ENCODE measurements at places on chromosomes 7 and 10.

DNA sequence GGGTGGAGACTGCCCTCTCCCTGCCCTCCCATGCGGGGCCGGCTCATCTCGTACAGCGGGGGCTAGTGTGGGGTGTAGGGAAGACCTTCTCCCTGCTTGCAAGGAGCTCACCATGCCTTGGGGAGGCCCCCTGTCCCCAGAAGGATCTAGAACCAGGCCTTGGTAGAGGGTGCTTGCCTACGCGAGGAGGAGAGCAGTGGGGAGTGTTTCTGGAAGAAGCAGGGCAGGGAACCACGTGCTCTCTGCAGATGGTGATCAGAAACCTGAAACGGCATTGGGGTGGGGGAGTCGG lies 2.7 kb downstream of the MAFK start:
- DNase-seq, result no peak

DNA sequence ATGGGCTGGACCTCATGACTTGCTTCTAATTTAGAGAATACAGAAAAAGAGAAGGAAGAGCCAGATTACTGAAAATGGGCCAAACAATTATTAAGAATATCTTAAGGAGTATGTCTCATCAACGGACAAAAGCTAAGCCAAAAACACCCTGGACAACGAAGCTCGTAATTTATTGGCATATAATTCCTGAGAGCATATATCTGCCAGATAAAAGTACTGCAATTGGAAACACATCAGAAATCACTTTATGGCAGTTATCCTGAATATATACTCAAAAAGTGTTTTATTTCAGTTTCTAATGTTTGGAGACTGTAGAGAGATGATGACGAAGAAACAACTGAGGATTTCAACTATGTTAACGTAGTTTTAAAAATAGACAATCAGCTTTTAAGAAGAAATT lies 211.8 kb downstream of the CSTF2T start:
- no peak for DNase-seq

- no peak for DNase-seq
These were observed 130.1 kb downstream of the MYO3A start for GRCh38 chr10:26064106-26064505.

DNA sequence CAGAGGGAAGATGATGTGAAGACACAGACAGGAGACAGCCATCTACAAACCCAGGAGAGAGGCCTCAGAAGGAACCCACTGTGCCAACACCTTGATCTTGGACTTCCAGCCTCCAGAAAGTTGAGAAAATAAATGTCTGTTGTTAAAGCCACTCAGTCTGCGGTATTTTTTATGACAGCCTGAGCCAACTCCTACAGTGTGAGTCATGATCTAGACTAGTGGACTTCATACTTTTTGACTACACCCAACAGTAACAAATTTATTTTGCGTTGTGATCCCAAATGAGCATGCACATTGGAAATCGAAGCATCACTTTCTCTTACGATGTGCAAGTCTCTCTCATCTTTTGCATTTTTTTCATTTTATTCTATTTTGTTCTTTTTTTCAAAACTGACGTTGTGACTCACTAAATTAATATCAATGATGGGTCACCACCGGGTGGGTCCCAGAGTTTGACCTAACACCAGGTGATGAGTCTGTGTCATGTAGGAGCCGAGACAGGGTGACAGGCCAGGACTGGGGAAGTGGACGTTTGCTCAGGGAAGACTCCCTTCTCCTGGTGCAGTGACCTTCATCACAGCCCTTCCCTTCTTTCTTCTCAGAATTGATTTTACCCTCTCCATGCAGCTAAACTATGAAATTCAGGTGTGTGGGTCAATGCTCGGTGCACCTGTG lies 28.9 kb downstream of the PHYH start:
- DNase-seq, result no peak

- no peak for DNase-seq
These were observed 449.5 kb downstream of the GRID1 start for GRCh38 chr10:85916994-85917573.

All from stimulated activated CD4-positive, alpha-beta T cell treated with anti-CD3 and anti-CD28 coated beads, Interleukin-15, amount 100 ng/mL, for 48 hours (primary cell).